ENCODE measurements at places on chromosomes 6 and 20. TPM values are rescaled to one million over a fixed set of nuclear protein-coding genes. Genes with fewer than 3 reads are reported as not detected.

DDX43 gene
- total RNA-seq, result 0.52 TPM

- no peak for DNase-seq
Measured at GRCh38 chr6:9388596-9388995, 953.3 kb upstream of the SLC35B3 start.

GRCh38 chr6:53645859-53646258 is 19.7 kb downstream of the KLHL31 start:
- no peak for DNase-seq

GRCh38 chr6:15520626-15521203 is 142.1 kb downstream of the DTNBP1 start:
- no peak for DNase-seq

- DNase-seq, result no peak
Measured at GRCh38 chr6:121064345-121064744, 269.9 kb downstream of the TBC1D32 start.

DNA sequence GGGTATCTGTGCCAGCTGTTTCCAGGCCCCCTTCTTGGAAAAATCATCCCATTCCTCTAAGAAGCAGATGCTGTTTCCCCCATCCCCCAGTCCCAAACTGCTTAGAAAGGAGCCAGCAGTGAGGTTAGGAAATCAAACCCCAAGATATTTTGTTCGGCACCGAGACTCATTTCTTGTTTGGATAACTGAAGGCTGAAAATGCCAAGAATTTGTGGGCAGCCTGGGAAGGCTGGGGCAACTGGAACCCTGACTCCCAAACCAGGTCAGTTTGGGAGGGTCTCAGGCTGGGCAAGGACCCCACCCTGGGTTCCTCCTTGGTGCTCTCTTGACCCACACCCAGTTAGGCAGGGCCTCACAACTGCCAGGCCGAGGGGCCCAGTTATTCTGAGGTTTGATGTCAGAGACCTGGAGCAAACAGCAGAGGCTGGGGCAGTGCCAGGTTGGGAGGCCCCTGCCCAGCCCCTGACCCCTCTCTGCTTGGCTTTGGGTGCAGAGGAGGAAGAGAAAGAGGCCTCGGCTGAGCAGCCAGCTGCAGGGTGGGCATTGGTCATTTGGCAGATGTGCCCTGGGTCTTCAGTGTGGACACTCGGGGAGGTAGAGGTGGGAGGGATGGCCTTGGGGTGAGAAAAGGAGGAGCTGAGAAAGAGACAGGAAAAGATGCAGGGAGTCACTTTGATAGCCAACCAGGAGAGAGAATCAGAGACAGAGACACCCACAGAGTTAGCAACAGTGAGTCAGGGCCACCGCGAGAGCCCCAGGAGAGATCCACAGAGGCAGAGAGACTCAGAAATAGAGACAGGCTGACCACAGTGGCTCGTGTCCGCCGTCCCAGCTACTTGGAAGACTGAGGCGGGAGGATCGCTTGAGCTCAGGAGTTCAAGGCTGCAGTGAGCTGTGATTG is 5.0 kb downstream of the ANGPT4 start:
- no peak for DNase-seq

CST7 gene
- 0.92 TPM for total RNA-seq

DNA sequence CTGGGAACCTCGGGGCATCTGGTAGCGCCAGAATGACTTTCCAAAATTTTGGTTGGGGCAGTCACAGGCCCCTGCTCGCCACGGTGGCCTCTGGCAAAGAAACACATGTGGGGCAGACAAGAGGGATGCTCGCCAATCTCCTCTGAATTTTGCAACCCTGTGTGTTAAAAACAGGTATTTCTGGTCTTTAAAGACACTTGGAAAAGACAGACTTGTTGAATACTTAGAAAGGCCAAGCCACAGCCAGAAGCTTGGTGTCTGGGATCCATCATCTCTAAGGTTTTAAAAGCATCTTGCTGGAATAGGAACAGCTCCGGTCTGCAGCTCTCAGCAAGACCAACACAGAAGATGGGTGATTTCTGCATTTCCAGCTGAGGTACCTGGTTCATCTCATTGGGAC is 31.2 kb downstream of the HLA-E start:
- no peak for DNase-seq

TNXB gene
- total RNA-seq, result 64.1 TPM

GRCh38 chr20:42938441-42939205 is 251.1 kb downstream of the PTPRT start:
- DNase-seq, result no peak

GRCh38 chr6:121666814-121667213 is 231.4 kb downstream of the GJA1 start:
- DNase-seq, result no peak

FAM8A1 gene
- 18.8 TPM for total RNA-seq

GRCh38 chr20:18637224-18637623 is 49.4 kb downstream of the DTD1 start:
- DNase-seq, result no peak

GRCh38 chr6:145370559-145370958 is 364.8 kb downstream of the EPM2A start:
- DNase-seq, result no peak

KCNK5 gene
- total RNA-seq, result 0.50 TPM

DNA sequence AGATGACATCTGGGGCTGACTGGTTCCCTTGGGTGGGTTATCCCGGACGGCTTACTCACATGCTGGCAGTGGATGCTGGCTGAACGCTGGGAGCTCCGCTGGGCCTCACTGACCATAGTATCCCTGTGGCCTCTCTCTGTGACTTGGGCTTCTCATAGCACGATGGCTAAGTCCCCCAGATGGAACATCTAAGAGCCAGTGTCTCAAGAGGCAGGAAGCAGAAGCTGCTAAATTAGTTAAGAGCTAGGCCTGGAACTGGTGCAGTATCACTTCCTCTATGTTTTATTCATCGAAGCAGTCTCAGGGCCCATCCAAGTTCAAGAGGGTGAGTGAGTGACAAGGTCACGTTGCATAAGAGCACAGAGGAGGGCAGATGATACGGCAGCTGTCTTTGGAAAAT is 116.5 kb upstream of the LAMP5 start:
- DNase-seq, result peak; percentile 38

GRCh38 chr20:41361757-41362747 is 4.6 kb downstream of the EMILIN3 start:
- peak; percentile 70 for DNase-seq

TNF gene
- 0.35 TPM for total RNA-seq

PEX6 gene
- total RNA-seq, result 27.8 TPM

LRP11 gene
- total RNA-seq, result 21.5 TPM

- DNase-seq, result no peak
Measured at GRCh38 chr6:154782193-154782592, 49.0 kb downstream of the SCAF8 start.

GRCh38 chr6:37554480-37554819 is 54.8 kb upstream of the CCDC167 start:
- no peak for DNase-seq

DNA sequence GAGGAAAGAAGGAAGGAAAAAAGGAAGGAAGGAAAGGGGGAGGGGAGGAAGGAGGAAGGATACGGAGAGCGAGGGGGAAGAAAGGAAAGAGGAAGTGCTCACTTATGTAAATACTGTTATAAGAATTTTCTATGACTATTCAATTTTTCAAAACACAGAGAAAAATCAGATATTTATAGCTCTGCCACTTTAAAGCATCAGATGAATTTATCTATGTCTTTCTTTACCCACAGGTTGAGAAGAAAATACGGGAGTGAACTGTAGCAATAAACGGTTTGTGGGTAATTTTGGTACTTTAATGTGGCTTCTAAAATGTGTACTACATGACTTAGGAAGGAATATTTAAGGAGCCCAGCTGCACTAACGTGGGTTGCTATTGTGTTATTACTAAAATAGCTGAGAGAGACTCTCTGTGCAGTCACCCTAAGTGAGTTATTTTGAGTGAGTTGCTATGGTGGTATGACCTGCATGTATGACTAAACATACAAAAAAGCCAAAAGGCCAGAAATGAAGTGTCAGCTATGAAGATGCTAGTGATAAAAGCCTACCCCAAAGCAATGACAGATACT is 225.5 kb downstream of the SOD2 start:
- DNase-seq, result no peak

SAMD3 gene
- 0.32 TPM for total RNA-seq

- no peak for DNase-seq
Measured at GRCh38 chr6:11485271-11485670, 52.3 kb upstream of the TMEM170B start.
